ENCODE measurements at places on chromosomes 3 and 15.
A peak's percentile ranks its signal among the peaks of the same experiment; 100 is the strongest.

- no peak for DNase-seq
Observed at GRCh38 chr3:49333916-49334633, 5.8 kb downstream of the USP4 start.

- DNase-seq = no peak
Observed at GRCh38 chr15:67761343-67761742, 64.0 kb upstream of the SKOR1 start.

DNA sequence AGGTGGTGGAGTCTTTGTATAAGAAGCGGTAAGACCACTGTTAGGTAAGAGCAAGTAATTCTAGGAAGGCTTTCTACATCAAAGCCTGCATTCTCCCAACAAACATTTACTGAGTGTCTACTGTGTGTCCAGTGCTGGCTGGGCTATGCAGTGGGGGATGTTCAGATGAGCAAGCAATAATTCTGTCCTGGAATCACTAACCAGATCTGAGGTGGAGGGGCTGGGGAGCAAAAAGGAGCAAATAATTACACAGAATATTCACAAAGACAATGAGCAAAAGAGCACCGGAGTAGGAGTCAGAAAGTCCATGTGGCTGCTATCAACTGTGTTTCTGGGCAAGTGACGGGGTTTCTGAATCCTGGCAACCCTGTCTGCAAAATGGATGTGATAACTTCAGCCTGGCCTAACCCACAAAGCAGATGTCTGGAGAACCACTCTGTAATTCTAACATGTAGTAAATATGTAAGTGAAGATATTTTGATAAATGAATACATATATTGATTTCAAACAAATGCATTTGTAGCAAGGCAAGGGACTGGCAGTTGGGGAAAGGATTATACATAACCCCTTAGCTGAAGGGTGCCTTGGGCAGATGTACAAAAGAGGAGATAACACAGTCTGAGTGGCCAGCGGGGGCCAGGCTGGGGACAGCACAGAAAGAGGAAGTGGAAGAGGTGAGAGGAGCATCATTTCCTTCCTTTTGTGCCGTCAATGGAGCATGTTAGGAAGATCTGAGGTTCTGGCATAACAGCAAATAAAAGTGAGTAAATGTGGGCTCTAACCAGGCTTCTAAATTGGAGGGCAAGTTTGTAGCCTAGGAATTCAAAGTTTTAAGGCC is 28.8 kb downstream of the CYP8B1 start:
- DNase-seq = no peak

- DNase-seq = no peak
Observed at GRCh38 chr3:101512396-101512645, 691 bp downstream of the SENP7 start.

DNA sequence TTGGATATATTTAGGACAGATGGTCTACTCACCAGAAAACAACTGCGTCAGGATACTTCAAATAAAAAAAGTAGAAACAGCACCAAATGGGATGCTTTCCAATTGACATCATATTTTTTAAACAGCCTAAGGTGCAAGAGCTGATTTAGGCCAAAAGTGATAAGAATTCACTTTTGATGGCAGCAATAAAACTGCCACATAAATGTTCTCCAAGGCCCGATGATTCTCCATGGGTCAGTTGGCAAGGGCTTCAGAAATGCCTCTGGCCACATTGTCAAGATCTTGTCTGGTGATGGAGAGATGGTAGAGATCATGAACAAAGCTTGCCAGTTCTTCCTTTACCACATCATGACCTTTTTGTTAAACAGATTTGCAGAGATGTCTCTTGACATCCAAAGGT is 38.9 kb downstream of the LDHAL6B start:
- no peak for DNase-seq

GRCh38 chr15:25877681-25878080 is 14.6 kb upstream of the ATP10A start:
- DNase-seq = no peak

DNA sequence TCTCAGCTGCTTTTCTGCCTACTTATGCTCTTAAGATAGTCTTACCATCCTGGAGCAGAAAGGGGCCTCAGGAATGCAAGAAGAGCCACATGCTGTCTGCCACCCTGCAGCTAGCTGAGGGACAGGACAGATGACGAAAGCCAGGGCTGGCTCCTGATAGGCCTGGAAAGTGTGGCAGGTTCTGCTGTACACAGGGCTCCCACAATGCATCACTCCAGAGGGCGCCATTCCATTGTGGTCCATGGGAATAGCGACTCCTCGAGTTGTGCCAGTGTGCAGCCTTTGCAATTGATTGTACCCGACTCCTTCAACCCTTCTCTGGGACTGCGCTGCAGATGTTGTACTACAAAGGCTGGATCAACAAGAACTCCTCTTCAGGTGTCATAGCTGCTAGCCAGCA is 11.2 kb downstream of the ACAN start:
- no peak for DNase-seq

- no peak for DNase-seq
Observed at GRCh38 chr3:15585111-15585845, 16.1 kb downstream of the HACL1 start.

DNA sequence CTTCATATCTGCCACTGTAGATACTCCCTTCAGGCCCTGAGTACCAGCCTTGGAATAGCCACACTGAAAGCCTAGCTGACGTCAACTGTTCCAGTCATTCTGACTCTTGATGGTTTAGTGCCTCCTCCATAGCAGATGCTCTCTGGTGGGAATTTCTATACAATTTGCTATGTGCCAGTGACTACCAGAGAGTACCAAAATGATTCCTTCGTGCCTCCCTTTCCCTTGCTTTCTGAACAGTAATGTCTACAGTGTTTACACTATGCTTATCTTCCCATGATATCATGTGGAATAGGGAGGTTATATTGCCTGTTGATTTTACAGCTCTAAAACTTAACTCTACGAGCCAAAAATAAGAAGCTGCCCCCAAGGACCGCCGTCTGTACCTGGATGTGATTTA is 109.7 kb upstream of the GMNC start:
- no peak for DNase-seq

- no peak for DNase-seq
Observed at GRCh38 chr3:127525373-127525772, 65.2 kb downstream of the TPRA1 start.

DNA sequence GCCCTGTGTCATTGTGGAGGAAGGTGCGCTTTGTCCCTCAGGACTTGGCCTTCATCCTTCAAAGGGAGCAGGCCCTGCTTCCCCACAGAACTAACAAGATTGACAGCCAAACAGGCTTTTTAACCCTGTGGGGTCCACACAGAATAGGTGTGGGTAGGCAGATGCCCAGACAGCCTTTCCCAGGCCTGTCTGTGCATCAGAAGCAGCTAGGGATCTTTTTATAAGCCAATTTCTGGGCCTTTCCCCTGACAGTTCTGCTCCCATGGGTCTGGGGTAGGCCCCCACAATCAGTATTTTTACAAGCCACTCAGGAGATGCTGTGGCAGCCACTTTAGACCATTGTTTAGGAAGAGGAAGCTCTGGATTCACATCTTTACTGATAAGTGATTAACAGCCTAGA is 69.2 kb downstream of the MRPL46 start:
- DNase-seq = no peak

GRCh38 chr3:152825566-152825965 is 9.4 kb upstream of the P2RY1 start:
- no peak for DNase-seq

GRCh38 chr3:60330107-60330506 is 921.1 kb downstream of the FHIT start:
- peak; percentile 76 for DNase-seq
